Hindlimb muscle (tissue), 1 donor: ENCODE measurements at places on chromosomes 6 and 20.

DNA sequence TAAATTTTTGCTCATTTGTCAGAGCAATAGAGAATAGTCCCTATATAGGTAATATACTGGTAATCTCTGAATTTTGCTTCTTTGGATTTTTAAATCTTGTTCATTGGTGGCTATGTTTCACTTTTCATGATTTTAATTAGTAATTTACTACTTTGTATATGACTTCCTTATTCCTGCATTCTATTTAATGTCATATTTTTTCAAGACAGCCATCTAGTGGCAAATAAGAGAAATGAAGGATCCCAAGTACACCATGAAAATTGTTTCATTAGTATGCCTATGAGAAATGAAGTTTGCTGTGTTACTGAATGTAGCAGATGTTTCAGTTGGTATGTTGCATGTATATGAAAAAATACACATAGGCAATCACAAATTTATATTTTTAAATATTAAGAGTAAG is 82.4 kb downstream of the ZNF292 start:
- no peak for DNase-seq

DNA sequence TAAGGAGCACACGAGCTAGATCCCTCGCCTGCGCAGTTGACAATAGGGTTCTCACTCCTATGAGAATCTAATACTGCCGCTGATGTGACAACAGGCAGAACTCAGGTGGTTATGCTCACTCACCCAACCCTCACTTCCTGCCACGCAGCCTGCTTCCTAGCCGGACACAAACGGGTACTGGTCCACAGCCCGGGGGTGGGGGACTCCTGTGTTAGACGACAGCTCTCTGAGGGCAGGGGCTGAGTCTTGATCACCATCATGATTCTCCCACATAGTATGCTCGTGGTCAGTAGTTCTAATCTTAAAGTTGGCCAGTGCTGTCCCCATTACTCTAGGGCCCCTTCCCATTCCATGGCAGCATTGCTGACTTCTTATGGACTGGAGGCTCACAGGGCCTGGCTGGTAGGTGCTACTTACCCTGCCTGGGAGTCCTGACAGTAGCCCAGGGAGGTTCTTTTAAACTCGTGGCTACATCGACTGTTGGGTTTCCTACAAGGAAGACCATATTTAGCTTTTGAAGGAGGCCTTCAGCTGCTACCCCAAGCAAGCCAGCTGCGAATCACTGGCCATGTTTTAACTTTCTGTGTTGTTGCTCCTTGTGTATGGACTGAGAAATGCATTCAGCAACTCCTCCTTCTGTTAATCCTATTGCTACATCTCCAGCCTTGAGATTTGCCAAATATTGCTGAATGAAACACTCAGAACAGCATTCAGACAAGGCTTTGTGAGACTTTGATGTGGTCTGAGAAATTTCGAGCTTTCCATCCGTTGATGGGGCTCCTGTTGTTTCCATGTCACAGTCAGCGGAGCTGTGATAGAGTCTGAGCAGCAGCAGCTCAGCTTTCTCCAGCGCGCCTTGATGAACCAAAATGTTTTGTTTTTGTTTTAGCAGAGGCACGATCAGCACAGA is 300.3 kb downstream of the NRN1 start:
- DNase-seq: no peak

GRCh38 chr6:77715588-77715987 is 62.7 kb downstream of the MEI4 start:
- DNase-seq: no peak

GRCh38 chr6:17983730-17984129 is 3.7 kb downstream of the KIF13A start:
- no peak for DNase-seq

- no peak for DNase-seq
Observed at GRCh38 chr6:137025786-137026730, 18.7 kb downstream of the IL20RA start.

DNA sequence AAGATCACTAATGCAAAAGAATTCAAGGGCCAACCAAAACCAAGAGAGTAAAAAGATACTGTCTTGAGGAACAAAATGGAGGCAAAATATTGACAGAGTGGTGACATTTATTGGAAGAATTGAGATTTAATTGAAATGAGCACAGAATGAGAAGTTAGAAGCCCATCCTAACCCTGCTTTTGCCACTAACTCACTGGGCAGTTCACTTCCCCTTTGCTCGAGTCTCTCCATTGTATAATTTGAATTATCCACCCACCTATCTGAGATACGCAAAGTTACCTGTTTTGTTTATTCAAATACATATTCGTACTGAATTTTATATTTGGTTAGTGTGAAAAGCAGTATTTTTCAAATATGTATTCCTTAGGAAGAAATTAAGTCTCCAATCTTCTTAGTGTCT is 204.5 kb upstream of the PRDM1 start:
- no peak for DNase-seq

GRCh38 chr6:116945809-116946208 is 68.8 kb downstream of the RFX6 start:
- DNase-seq: no peak
